ENCODE measurements at places on chromosomes 6 and 20.
A peak's percentile ranks its signal among the peaks of the same experiment; 100 is the strongest.

DNA sequence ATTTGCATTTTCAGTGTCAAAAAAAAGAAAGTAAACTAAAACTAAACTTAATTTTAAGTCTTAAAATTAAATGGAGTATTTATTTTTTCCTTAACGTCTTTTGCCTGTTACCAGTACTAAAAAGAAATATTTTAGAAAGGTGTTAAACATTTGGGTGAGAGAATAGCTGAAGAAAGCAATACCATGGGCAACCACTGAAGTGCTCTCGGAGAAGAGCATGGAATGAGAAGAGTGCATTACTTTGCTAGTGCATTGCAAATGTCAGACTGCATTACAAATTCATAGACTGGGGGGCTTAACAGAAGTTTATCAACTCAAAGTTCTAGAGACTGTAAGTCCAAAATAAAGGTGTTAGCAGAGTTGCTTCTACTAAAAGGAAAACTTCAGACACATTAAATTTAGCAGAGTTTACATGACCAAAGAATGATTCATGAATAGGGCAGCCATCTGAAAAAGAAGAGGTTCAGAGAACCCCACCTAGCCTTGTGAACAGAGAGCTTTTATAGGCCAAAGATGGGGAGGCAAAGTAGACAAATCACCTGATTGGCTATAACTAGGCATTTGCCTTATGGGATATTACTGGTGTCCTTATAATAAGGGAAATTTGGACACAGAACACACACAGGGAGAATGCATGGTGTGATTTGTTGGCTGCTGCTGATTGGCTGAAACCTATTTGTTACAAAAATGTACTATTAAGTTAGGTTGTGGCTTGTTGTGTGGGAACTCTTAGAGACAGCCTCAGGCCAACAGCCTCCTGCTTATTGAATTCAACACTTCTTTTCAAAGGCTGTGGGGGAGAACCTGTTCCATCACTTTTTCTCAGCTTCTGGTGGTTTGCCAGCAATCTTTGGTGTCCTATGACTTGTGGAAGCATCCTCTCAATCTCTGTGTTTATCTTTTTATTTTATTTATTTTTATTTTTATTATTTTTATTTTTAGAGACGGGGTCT, 106.7 kb upstream of the RREB1 start:
- no peak for DNase-seq

GRCh38 chr6:149060300-149060984, 257.1 kb upstream of the TAB2 start:
- peak; percentile 34 for DNase-seq

- DNase-seq, result no peak
These were observed at the start of gene FOXQ1 for GRCh38 chr6:1311400-1312202. FOXQ1 (plus strand) TSS chr6:1312098; CDS start chr6:1312705, 607 bp downstream.

DNA sequence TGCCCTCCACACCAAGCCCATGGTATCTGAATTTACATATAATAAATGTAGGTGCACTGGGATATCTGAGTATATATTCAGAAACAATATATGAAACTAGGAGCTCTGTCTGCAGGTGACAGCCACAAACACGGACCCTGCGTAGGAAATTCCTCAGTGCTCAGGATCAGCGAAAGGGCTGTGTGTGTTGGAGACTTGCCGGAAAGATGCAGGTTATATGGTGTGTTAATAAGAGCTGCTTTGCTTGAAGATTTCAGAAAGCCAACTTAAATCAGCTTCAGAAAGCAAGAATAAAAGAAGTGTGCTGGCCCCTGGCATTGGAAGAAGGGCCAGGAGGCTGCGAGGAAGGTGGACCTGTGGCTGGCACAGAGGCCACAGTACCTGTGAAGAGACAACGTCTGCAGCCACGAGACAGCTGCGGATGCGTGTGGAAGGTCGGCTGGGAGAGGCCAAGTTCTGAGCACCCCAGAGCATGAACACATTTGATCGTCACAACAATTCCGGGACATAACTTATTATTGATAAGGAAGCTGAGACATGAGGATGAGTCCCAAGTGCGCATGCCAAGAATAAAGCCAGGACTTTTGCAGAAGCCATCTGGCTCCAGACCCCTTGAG, 183.2 kb downstream of the DLL1 start:
- DNase-seq, result no peak

DNA sequence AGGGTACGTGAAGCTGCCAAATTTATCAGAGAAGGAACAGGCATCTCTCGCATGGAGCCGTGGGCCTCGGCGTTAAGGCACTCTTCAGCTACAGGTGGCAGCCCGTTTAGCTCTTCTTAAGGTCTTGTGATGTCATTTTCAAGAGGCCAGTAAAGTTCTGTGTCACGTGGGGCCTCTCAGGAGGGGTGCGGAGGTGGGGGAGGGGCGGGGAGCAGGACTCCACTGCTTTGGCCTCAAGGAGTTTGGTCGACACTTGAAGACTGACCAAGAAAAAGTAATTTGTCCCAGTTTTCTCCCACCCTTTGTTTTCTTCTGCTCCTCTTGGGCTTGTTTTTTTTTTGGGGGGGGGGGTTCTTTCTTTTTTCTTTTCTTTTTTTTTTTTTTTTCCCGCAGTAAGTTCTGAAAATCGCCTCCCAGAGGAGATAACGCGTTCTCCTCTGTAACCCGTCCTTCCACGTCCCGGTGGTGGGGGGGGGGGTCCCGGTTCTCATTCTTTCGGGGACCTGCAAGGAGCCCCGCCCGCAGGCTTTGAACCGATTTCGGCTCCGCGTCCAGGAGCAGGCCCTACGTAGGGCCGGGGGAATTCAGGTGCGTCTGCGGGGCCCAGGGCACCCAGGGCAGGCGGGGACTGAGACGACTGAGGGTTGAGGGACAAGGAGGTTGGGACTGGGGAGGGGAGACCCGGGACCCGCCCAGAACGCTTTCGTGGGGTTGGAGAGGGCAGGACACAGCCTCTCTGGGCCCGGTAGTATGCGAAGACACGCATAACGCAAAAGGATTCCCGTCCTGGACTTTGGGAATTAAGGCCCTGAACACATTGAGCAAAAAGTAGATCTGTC, 26.0 kb downstream of the GPX6 start:
- no peak for DNase-seq

DNA sequence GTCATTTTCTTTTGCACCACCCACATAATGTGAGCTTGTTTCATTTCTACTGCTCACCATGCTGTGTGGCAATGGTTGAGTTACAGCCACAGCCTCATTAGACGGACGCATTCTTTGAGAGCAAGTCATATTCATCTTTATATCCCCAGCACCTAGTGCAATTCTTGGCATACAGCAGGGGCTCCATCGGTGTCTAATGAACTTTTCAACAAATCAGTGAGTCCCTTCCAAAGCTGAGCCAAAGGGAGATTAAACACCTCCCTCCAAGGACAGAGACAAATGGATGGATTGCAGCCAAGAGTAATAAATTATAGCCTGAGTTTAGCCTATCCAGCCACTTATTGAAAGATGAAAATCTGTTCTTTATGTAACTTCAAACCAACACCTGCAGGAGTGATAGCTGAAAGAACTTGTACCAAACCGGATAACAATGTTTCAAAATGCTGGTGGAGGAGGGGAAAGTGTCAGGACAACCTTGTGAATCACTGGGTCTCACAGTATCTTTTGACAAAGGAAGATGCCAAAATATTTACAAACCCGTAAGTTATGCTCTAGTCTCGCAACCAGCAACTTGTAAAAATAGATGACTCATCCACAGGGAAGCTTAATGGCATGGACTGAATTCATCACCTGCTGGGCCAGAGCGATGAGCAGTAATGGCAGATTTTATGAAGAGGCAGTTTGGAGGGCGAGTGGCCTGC, 139.0 kb downstream of the PXDC1 start:
- DNase-seq, result no peak

DNA sequence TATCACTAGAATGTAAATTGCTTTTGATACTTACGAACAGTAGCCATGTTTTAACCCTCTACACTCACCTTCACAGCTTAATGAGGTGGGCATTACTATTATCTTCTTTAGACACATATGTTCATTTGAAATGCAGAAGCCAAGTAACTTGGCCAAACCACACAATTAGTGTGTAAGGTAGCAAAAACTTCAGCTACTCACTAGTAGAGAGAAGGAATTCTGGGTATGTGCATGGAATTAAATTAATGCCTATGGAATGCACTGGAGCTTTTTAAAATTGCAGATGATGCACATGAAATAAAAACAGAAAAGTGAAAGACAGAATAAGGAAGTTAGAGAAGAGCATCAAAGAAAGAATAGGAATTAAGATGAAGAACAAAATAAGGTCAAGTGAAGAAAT, 494.0 kb downstream of the ADGRB3 start:
- no peak for DNase-seq

DNA sequence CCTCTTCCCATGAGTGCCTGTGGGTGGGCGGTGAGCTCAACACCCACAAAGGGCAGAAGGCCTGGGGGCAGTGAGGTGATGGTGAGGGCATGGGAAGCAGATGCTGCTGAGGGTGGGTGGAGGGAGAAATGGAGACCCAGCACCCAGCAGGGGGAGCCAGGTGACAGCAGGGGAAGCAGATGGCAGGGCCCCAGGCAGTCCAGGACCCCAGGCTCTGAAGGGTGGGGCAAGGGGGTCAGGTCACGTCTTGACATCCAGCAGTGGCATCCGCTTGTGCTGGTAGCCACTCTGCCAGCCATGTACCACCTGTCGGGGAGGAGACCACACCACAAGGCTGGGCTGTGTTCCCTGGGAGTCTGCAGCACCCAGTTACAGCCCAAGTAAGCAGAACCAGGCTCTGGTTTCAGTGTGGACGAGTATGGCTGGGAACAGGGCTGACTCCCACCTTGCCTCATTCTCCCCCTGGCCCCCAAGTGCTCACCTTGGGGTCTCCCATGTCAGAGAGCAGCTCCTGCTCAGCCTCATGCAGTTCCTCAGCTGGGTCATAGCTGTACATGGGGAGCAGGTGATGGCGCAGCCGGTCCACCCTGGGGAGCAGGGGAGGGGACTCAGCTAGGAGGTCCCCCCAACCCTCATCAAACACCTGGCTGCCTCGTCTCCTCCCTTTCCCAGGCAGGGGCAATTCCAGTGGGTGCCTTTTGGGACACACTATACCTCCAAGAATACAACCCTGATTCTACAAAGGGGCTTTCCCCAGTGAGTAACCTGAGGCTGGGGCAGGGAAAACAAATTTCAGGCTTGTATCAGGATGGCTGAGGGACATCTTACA, 2.0 kb downstream of the SMIM29 start:
- DNase-seq, result peak; percentile 53

GRCh38 chr20:19382386-19383340, 170.2 kb downstream of the SLC24A3 start:
- no peak for DNase-seq

DNA sequence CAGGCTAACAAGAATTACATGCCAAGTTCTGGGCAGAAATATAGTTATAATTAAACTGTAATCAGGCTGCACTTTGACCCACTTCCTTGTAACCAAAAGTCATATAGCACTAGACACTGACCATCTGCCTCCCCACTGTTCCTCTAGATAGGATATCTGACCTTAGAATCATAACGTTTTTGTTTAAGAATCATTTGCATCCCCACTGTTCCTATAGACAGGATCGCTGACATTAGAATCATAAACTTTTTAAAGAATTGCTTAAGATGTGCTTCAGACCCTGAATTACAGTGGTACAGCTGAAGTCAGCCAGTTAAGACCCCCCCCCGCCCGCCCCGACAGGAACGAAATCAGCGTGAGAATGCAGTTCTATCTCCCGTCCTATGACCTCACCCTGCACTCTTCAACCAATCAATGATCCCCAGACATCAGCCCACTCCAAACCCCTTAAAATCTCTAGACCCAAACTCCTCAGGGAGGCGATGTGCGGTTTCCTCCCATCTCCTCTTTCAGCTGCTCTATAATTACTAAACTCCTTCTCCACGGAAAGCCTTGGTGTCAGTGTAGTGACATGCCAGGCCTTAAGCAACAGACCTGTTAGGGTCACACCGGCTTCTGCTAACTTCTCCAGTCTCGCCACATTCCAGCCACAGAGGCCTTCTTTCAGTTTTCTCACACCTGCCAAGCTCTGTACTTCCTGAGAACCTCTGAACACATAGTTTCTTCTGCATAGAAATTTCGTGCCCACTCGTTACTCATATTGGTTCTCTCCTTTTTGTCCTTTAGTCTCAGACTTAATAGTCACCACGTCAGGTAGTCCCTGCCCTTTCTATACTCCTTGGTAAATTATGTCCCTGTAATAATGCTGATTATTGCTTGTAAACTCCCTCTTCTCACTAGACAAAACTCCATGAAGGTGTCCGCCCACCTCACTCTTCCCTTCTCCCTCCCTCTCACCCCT, 93.5 kb downstream of the DTNBP1 start:
- no peak for DNase-seq

DNA sequence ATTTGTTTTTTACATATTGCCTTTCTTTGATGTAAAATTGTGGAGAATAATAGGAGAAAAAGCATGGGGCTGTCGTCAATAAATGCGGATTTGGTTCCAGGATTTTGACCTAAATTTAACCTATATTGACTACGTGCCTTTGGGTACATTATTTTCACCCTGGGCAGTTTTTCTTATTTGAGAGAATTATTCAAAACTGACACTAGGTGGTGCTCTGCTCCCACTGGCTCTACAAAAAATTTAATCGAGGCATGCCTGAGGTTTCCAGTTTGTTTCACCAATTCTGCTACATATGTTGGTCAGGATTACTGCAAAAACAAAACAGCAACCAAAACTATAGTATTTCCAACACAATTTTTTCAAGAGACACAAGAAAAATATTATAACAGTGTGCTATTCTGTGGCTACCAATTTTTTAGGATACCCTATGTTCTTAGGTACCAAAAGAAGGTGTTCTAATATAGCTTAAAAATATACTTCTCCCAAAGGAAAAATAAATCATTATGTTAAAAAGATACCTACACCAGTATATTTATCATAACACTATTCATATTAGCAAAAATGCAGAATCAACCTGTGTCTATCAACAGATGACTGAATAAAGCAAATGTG, 48.6 kb upstream of the FABP7 start:
- no peak for DNase-seq

DNA sequence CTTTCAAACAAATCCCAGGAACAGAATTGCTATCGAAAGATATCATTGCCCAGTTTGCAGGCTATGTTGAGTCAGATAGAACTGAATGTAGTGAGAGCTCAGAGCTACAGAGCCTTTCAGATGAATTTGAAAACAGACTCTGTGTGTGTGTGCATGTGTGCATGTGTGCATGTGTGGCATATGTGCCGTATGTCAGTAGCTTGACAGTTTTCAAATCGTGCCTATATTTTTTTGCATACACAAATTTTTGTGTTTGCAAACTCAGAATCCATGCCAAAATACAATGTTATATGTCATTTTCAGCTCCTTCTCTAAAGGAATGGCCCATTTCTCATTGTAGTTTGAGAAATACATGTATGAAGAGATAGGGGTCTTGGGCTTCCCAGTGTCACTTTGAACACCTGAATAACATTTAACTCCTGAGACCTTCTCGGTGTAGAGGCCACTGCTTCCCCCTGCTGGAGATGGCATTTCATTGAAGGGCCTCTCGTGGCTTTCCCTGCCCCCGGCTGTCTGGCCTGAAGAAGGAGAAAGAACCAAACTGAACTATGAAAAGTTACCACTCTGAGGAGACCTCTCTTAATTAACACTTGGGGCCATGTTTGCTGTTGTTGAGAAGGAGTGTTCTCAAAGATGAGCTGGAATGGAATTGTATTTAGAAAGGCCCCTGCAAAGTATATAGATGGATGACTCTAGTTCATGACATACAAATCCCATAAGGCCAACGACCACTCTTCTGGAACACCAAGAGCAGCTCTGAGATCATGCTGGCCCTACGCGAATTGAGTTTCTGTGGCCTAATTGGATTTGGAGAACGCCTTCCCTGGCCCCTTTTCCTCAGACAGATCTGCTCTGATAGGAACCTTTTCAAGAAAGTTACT, 58.7 kb downstream of the VAPB start:
- no peak for DNase-seq

All from activated B cell treated with CpG ODN at 0.5 μM for 24 hours (primary cell).